ENCODE measurements at places on chromosomes 7 and 10.

GRCh38 chr10:95755511-95756004, 405 bp upstream of the ENTPD1 start:
- peaks cover 36% of the 10 kb centered on the region for H3K27me3 ChIP-seq
- DNase-seq, result no peak
- H3K4me3 ChIP-seq, result peak overlapping the region; percentile 67

GRCh38 chr7:148084138-148084537, 506.4 kb upstream of the C7orf33 start:
- H3K27ac ChIP-seq, result no peak overlapping the region
- DNase-seq, result no peak
- no peaks in the 10 kb centered on the region for H3K4me1 ChIP-seq
- H3K36me3 ChIP-seq, result no peaks in the 10 kb centered on the region
- no peak overlapping the region for H3K4me3 ChIP-seq

- H3K36me3 ChIP-seq, result no peaks in the 10 kb centered on the region
- no peak for DNase-seq
- no peak overlapping the region for H3K27ac ChIP-seq
- H3K4me1 ChIP-seq, result no peaks in the 10 kb centered on the region
These were observed 41.1 kb downstream of the SUGCT start for GRCh38 chr7:40175725-40176510.

DNA sequence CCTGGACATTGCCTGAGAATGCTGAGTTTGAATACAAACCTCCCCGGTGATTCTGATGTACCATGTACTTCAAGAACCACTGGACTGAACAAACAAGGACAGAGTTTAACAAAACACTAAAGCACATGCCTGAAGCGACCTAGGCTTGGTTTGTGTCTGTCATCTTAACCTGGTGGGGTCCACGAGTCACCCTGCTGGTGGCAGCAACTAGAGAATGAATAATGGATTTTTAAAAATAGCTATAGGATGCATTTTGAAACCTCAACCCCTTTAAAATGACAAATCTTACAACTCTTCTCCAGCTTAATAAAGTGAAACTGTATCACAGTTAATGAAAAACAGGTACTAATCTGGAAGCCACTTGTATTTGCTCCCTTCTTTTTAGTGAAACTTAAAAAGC, 25.2 kb downstream of the CDHR3 start:
- H3K27ac ChIP-seq, result no peak overlapping the region
- no peak for DNase-seq
- no peaks in the 10 kb centered on the region for H3K36me3 ChIP-seq
- peaks cover 47% of the 10 kb centered on the region for H3K27me3 ChIP-seq
- no peak overlapping the region for H3K4me3 ChIP-seq

GRCh38 chr7:46369933-46370654, 449.0 kb upstream of the IGFBP3 start:
- H3K36me3 ChIP-seq, result no peaks in the 10 kb centered on the region
- no peak for DNase-seq
- no peak overlapping the region for H3K27ac ChIP-seq
- H3K4me1 ChIP-seq, result no peaks in the 10 kb centered on the region
- H3K4me3 ChIP-seq, result no peak overlapping the region
- no peaks in the 10 kb centered on the region for H3K27me3 ChIP-seq

Data from effector memory CD8-positive, alpha-beta T cell (primary cell).